ENCODE measurements at places on chromosomes 6 and 20. TPM values are rescaled to one million over a fixed set of nuclear protein-coding genes. Genes with fewer than 3 reads are reported as not detected.

GRCh38 chr20:61891916-61892649, 173.6 kb downstream of the TAF4 start:
- no peak for ATAC-seq

- no peak for ATAC-seq
Observed at GRCh38 chr6:20681243-20681684, 147.0 kb downstream of the CDKAL1 start.

- ATAC-seq = no peak
Observed at GRCh38 chr6:69216127-69216526, 580.7 kb downstream of the LMBRD1 start.

DNA sequence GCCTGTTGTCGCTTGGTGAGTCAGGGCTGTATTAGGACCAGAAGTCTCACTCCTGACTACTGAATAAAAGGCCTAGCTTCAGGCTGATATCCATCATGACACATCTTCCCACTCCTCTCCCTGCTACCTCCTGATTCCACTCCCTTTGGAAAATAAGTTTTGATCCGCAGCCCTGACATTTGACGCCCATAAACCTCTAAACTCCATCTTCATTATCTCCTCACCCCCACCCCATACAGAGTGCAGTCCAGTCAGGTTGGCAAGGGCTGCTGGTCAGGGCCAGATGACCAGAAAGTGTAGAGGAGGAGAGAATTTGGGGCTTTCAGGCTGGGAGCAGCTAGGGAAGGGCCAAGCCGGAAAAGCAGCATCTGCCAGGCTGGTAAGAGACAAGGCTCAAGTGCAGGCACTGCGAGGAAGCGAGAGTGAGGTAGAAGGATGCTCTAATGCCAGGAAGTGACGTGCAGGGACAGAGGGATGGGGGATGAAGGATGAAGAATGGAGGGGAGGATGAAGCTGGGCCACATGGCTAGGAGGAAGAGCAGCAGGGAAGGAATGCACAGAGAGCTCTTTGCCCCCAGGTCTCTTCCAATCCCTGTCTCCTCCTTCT, 1.2 kb downstream of the GGT7 start:
- no peak for ATAC-seq

GRCh38 chr6:5866547-5867051, 140.1 kb downstream of the NRN1 start:
- peak; percentile 65 for ATAC-seq

- no peak for ATAC-seq
Observed at GRCh38 chr6:154166140-154166539, 127.1 kb downstream of the OPRM1 start.

- ATAC-seq = no peak
Observed at GRCh38 chr20:20680991-20681508, 31.4 kb downstream of the RALGAPA2 start.

- ATAC-seq = no peak
Observed at GRCh38 chr20:57162362-57162652, 104.1 kb downstream of the BMP7 start.

DNA sequence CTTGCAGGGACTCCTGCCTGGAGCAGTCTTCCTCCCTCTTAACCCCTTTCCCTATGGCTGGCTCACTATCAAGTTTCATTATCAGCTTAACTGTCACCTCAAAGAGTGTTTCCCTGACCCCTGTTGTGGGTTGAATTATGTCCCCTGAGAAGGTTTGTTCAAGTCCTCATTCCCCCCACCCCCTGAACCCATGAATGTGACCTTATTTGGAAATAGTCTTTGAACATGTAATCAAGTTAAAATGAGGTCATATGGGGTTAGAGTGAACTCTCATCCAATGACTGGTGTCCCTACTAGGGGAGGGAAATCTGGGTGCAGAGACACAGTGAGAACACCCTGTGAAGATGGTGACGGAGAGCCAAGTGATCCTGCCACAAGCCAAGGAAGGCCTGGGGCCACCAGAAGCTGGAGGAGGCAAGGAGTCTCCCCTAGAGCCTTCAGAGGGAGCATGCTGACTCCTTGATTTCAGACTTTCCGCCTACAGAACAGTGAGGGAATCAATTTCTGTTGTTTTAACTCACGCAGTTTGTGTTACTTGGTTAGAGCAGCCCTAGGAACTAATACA, 165.2 kb upstream of the TOP1 start:
- ATAC-seq = no peak

DNA sequence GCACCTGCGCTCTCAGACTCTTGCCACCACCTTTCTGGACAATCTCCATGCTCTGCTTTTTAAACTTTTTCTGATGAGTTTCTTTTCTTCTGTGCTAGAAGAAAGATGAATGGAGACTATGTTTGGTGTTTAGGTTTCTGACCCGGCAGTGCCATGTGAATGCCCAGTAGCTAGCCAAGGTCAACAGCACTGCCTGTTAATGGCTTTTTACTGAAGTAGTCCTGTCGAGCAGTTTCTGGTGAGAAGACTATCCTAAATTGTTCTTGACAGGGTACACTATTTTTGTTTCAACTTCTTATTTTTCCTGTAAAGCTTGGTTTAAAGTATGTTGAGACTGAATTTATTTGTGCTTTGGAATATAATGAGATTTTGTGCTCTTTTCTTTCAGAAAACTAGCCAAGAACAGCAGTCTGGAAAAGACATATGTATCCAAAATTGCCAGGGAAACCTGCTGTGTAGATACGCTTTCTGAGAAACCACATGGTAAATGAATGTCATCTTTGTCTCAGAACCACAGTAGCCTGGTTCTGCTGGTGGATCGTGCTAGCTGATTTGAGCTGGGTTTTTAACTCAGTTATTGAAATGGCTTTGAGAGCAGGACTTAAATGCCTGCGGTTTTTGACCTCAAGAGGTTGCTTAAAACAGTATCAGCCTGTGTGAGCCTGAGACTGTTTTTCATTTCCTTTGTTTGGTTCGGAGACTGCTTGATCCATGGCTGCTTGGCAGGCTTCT, 48.1 kb downstream of the KCNS1 start:
- ATAC-seq = no peak

GRCh38 chr6:4775494-4776130, 592 bp upstream of the CDYL start:
- ATAC-seq = peak; percentile 73

DNA sequence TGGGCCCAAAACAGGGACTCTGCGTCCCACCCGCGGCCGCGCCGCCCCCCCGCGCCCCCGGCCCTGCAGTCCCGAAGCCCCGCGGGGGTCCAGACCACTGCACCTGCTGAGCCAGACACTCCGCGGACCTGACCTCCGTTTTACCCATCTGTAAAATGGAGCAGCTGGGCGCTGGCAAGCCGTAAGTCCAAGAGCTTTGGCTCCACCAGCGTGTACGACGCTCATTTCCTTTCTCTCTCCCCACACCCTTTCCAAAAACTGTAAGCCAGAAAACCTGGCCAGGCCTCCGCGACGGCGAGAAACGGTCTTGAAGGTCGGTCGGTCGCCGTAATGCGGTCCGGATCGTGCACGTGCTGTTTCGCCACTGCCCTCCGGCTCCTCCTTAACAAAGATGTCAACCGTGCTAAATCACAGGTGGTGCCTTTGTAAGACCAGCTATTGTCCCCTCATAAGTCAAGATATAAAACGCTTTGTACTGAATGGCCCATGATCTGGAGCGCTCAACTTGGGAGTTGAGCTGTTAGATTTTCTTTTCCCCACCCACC, 7.8 kb upstream of the NR2E1 start:
- ATAC-seq = no peak

GRCh38 chr20:61253264-61253639, 1.2 kb downstream of the CDH4 start:
- ATAC-seq = peak; percentile 56

DNA sequence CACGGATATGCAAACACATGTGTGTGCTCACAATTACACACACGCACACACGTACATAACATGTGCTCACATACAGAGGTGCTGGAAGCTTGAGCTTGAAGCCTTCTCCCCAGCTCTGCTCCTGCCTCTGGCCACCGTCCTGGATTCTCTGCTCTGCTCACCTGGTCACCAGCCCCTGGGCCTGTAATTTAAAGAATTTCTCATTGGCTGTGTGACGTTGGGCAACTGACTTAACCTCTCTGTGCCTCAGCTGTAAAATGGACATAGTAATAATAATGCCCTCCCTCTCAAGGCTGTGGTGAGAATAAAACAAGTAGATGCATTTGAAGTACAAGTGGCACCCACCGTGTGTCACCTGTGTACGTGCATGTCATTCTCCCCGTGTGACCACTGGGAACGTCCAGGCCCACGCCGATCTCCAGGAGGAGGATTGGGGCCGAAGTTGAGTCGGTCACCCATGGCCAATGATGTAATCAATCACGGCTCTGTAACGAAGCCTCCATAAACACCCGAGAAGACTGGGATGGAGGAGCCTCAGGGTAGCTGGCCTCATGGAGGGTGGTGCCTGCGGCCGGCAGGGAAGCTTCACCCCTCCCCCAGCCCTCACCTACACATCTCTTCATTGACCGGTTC, 160.9 kb upstream of the AFDN start:
- no peak for ATAC-seq

DNA sequence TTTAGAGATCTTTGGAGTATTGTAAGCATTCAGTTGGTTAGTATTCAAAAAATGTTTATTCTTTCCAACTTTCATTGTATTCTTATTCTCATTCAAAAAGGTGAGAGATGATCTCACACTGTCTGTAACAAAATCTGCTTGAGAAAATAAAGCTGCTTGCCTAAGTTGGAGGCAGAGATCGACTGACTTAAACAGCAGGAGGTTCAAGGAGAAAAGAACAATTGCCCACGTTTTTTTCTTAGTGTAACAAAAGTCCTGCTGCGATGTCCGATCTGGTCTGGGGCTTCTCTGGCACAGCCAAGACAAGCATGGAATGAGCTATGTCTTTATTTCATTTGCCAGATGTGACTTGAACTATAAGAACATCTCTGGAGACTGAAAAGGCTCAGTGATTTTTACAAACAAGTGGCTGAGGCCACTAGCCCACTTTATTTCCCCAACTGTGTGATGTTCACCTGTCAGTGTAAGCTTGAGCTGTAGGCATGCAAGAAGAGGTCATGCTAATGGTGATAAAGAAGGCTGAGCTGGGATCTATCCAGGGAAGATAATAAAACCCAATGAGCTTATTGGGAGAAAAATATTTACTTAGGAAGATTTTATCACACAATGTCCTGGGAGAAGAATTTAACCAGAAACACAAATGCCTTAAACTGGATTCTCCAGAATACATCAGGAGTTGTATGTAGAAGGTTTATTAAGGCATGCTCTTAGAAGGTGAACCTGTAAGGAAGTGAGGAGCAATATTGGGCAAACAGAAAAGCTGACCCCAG, 580.1 kb upstream of the BTBD3 start:
- no peak for ATAC-seq

- no peak for ATAC-seq
Observed at GRCh38 chr20:15512916-15513315, 1060.3 kb downstream of the KIF16B start.

DNA sequence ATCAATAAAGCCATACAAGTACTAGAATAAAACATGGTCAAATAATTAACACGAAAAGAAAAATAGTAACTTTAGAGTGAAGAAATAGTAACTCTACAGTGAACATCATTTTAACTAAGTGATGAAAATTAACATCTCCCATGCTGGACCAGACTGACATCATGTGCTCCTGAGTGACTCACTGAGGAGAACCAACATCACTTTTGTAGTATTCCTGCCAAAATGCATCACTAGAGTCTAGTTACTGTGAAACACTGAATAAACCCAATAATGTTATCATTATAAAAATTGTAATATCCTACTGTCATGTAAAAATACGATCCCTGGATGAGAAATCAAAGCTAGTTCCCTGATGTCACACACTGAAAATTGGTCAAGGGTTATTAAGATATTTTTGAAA, 361.3 kb downstream of the CD109 start:
- no peak for ATAC-seq

GRCh38 chr6:12582421-12583110, 134.0 kb upstream of the PHACTR1 start:
- ATAC-seq = no peak

DNA sequence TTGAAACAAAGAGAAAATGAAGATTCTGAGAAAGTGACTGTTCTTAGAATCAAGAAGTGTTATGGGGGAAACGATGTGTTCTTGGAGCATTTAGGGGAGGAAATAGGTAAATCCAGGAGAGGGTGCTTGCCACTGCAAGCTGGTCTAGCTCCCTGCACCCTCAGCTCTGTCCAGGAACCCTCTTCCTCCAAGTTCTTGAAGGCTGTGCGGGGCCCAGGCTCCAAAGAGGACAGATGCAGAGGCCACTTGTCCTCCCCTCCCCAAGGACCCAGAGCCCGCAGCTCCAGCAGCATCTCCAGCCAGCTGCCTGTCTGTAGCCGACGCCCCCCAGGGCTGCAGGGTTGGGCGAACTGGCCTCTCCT, 87.9 kb downstream of the CDC5L start:
- ATAC-seq = no peak

DNA sequence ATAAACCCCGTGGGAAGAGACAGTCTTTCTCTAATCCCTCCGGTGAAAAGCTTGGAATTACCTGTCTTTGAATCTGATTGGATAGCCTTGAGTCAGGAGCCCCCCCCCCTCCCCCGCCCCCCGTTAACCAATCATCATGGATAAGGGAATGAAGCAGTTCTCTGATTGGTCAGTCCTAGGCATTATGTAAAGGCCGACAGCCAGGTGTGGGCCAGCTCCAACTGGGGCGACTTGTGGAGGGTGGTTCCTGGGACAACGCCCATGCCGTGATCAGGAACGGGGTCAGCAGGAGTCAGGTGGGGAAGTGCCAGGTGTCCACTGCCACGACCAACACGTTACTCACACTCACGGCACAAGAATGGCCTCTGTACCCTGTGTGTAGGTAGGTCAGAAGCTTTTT, 406.8 kb upstream of the SULF2 start:
- ATAC-seq = no peak

DNA sequence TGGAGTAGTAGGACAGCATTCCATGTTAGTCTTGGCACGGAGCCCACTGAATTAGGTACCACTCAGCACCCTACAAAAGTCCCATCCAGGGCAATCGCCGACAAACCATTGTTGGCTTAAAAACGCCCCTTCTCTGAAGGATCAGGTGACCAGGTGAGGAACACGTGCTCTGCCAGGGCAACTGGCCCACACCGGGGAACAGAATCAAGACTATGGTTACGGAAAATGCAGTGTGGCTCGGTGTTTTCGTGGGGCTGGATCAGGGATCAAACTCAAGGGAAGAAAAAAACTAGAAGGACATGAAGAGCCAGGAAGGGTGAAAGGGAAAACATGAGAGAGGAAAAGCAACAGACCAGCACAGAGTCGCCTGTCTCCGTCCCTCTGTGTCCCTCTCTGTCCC, 177.8 kb upstream of the ARID1B start:
- ATAC-seq = no peak

DNA sequence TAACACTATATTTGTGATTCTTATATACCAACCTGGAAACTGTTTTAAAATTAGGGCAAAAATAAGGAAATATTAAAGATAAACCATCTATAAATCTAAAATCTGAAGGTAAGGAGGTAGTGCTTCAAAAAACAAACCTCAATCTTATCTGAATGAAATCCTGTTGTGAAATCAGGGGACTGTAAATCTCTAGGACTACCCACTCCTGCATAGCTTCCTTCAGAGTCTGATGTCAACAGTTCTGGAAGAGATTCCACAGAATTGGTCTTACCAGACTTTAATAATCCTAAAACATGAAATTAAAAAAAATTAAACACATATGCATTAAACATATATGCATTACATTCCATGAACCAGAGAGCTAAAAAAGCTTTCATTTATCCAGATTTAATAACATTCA, 51.4 kb downstream of the IBTK start:
- no peak for ATAC-seq

The SLC17A2 gene
- 0.15 TPM for total RNA-seq

The SLC17A9 gene
- 0.31 TPM for total RNA-seq

The NKX2-2 gene
- 0.23 TPM for total RNA-seq

The C6orf52 gene
- total RNA-seq = 15.7 TPM

The BFSP1 gene
- total RNA-seq = 2.0 TPM

The ZNF311 gene
- total RNA-seq = 3.2 TPM

The RRBP1 gene
- 39.0 TPM for total RNA-seq

The CRISP2 gene
- not detected for total RNA-seq

The TFAP2D gene
- total RNA-seq = not detected

The MAS1L gene
- total RNA-seq = 0.89 TPM

The EPPIN gene
- total RNA-seq = 0.23 TPM

All from motor neuron (in vitro differentiated cells).